CD4-positive, alpha-beta T cell treated with Interferon alpha-2 for 1 hour (primary cell): ENCODE measurements at places on chromosomes 11 and 22.

GRCh38 chr22:22418957-22419356 is 89.6 kb downstream of the ZNF280B start:
- no peak for DNase-seq

DNA sequence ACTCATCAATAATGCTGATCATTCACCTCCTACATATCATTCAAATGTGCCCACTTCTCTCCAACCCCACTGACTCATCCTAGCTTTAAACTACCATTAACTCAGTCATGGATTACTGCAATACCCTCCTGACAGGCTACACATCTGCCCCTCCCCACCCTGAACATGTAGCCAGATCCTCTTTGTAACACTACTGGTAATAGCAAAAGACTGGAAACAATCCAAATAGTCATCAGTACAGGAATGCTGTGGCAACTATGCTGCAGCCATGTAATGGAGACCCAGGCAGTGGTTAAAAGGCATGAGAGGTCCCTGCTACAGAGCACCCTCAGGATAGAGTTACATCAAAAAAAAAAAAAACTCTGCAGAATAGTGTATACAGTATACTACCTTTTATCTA is 16.6 kb downstream of the SLC43A3 start:
- no peak for DNase-seq

- no peak for DNase-seq
These were observed 9.8 kb upstream of the PPP6R3 start for GRCh38 chr11:68450711-68451110.

- no peak for DNase-seq
These were observed 179.4 kb downstream of the ARHGAP42 start for GRCh38 chr11:100866453-100866852.

GRCh38 chr11:115912484-115912945 is 408.3 kb upstream of the CADM1 start:
- DNase-seq, result peak; percentile 8

GRCh38 chr11:132263241-132263640 is 892.8 kb downstream of the NTM start:
- DNase-seq, result no peak

GRCh38 chr11:76861490-76861953 is 804 bp downstream of the ACER3 start:
- DNase-seq, result no peak

DNA sequence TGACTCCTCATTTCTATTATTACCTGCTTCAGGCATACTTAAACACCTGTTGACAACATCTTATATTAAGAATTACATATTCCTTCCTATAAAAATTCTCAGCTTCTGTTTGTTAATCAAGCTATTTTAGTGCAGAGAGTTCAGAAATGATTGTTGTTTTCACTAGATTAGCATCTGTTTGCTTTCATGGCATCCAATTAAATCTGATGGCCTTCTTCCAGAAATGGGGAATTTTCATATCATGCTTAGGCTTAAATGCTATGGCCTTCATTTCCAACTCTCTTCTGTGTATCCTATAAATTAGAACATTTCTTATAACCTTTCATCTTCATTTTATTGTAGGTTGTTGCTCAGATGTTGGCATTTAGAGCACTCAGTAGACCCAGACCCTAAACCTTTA is 180.0 kb downstream of the WNT11 start:
- no peak for DNase-seq

- peak; percentile 19 for DNase-seq
These were observed 20.8 kb upstream of the CHKA start for GRCh38 chr11:68142028-68142412.

GRCh38 chr11:21825127-21825526 is 367.8 kb upstream of the ANO5 start:
- DNase-seq, result no peak

- no peak for DNase-seq
These were observed 17.0 kb downstream of the IGLL1 start for GRCh38 chr22:23563111-23563510.

DNA sequence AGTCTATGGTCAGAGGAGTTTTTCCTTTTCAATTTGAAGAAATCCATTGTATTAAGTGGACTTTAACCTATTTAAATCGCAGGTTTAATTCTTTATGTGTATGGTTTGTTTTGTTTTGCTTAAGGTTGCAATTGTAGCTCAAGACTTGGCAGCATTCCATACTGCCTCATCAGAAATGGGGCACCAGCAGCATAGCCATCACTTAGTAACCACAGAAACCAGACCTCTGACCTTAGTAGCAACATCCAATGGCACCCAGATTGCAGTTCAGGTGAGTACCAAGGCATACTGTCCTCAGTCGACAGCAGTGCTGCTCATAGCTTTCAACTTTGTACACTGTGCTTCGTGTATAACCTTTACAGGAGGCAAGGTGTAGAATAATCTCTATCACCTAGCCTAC is 48.4 kb upstream of the WEE1 start:
- DNase-seq, result no peak

- DNase-seq, result no peak
These were observed 23.0 kb downstream of the KCNE3 start for GRCh38 chr11:74444173-74444826.

GRCh38 chr11:67534070-67534679 is 10.9 kb upstream of the CABP2 start:
- DNase-seq, result no peak

DNA sequence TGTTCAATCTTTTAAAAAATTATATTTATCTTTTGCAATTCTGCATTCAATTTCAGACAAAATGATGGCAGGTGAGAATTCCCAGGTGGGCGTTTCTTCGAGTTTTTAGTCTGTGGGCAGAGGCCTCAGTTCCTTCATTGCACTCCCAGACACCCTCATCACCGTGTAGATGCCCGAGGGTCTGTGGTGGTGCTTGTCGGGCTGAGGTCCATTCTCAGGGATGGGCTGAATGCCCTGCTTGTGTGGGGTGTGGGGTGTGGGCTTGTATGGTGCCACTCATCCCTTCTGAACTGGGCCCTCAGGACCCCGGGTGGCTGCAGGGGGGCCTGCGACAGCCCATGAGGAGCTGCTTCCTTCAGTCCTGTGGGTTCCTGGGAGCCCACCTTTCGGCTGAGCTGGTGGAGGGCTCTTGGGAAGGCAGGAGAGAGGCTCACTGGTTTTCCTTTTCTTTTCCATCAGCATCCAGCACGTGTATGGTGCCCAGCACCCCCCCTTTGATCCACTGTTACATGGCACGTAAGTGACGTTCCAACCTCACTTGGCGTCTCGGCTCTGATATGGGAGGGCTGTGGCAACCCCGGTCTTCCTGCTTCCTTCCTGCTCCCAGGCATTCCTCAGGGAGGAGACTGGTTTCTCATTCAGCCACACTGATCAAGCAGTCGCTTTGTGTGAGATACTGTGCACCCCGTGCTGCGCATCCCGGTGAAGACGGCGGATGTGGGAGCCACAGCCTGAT is 29.8 kb downstream of the TBC1D22A start:
- DNase-seq, result no peak

GRCh38 chr11:44829838-44830237 is 103.1 kb downstream of the TSPAN18 start:
- no peak for DNase-seq

DNA sequence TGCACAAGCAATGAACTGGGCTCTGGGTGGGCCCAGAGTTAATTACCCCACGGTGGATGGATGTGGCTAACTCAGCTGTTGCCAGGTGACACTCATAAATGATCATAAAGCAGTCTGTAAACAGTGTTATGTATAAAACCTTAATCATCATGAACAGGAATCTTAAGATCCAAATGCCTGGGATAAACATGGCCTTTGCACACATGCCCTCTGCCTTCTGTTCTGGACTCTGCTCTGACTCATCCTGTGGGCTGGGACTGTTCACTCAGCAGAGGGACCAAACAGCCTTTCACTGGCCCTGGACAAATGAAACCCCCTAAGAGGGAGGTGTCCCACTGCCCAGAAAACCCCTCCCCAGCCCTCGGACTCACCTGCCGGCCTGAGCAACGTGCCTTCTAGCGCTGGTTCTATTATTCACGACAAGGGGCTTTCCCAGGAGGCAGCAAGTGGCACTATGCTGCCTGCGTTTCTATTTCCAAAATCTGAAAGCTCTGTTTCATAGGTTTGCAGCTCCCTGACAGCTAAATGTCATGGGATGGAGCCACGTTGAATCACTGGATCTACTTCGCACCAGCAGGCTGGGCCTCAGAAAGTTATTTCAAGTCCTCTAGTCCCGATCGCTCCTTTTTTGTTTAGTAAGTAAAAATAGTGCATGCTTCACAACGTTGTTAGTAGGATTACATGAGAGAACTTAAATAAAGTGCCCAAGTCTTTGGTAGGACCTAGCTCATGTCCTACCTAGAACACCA is 53.0 kb downstream of the LARGE1 start:
- no peak for DNase-seq

DNA sequence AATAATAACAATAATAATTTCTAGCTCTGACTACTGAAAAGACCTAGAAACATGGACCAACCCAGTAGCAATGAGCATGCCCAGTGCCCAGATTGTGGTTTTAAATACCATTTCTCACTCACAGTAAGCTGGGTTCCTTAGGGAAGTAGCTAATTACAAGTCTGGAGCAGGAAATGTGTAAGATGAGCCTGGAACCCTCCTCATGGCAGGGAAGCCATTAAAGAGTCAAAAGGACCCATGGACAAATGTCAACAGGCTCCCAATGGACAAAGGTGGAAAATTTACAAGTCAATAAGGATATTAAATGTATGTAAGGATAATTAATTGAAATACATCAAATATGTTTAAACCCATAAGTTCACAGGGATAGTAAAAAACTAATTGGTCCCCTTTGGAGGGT is 10.6 kb upstream of the CSNK2A3 start:
- DNase-seq, result no peak

GRCh38 chr11:702462-703461 is 3.3 kb upstream of the EPS8L2 start:
- no peak for DNase-seq

DNA sequence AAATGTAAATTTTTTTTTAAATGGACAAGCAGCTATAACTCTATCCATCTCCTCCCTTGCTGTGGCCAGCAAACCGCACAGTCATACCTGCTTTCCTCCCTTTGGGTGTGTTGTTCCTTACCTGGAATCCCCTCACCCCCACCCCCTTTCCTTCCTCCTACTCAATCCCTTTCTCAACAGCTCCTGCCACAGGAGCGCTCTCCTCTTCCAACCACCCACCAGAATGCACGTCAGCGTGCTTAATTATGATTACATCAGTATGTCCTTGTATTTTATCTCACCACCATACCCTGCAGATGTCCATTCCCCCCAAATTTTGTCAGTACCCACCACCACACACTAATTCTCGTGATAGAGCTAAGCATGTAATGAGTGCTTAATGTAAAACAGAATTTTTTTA is 60.9 kb upstream of the LMO2 start:
- no peak for DNase-seq

DNA sequence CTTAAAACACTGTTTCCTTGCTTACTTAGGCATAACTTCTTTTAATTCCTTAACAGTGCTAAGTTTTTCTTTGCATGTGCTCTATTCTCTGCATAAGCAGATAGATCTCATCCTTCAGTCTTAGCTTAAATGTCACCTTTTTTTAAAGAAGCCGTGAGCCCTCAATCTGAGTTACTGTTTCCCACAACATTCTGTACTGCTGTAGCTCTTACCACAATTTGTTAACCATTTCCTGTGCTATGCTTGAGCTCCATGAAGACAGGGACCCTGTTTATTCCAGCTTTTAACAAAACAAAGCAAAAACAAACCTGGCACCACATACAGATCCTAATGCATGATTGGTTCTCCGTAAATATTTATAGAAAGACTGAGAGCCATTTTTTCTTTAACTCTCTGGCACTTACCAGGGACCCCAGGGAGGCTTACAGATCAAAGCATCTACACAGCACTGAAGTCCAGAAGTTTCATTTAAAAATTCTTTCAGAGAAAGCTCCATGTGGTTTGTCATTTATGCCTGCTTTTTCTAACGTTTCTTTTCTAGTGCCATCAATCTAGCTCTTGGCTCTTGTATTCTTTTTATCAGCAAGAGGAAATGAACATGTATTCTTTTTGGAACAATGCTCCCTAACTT is 74.9 kb downstream of the DYNC2H1 start:
- no peak for DNase-seq

- DNase-seq, result no peak
These were observed 248.8 kb downstream of the RAB38 start for GRCh38 chr11:87926250-87926970.

DNA sequence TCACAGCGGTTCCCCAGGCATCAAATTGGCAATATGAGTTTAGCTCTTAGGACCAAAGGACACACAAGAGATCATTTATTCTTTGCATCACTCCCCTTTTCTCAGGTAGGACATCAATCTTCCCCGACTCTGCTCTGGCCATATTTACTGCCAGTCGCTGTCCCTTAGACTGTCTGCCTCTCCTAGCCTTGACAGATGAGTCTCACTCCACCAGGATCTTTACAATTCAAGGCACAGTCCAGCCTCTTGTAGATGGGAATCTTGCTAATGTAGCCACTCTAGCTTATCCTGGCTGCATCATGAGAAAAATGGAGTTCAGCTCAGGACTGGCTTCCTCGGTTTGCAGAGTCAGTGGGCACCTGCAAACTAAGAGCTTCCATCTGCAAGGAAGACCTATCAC is 915.2 kb downstream of the NTM start:
- no peak for DNase-seq

- no peak for DNase-seq
These were observed 39.6 kb downstream of the DIXDC1 start for GRCh38 chr11:111976767-111977145.

DNA sequence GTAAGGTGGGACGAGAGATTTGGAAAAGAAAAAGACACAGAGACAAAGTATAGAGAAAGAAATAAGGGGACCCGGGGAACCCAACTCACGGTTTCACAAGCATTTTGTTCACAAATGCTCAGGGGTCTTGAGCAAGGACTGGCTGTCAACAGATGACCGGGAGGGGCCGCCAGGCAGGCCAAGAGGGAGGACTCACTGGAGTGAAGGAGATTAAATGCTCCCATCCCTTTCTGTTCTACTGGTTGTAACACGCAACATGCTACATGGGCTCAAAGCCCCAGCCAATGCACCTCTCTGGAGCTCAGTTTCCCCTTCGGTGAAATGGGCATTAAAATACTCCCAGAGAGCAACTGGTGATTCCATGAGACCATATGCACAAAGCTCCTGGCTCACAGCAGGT is 13.4 kb downstream of the SHANK2 start:
- no peak for DNase-seq

GRCh38 chr22:19843857-19844376 is 10.8 kb downstream of the GNB1L start:
- no peak for DNase-seq

DNA sequence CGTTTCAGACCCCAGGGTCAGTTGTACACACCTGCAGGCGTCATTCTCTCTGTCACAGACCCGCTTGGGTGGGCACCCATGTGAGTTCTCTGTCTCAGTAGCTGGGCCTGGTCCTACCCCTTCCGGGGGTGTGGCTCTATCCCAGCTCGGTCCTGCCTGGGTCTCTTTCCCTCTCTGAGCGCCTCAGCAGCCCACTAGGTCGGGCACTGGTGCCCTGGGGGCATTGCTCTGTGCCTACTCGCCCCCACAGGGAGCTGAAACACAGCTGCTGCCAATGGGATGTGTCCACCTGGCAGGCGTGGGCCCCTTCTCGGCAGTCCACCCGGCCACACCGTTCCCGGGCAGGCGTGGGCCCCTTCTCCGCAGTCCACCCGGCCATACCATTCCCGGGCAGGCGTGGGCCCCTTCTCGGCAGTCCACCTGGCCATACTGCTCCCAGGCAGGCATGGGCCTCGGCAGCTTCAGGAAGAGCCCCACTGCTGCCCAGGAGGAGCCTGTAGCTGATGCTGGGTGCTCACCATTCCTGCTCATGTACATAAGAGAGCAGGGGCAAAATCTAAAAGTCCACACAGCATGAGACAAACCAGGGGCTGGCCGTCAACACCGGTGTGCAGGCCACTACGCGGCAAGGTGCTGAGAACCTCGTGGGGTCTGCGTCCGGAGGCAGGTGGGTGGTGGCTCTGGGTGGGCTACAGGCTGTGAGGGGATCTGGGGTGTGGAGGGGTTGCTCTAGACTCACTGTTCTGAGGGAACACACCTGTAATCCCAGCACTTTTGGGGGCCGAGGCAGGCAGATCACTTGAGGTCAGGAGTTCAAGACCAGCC is 12.3 kb downstream of the MLC1 start:
- no peak for DNase-seq
